Suppressor macrophage treated with lipopolysaccharide for 1 hour (primary cell): ENCODE measurements at places on chromosomes 1 and 21.

DNA sequence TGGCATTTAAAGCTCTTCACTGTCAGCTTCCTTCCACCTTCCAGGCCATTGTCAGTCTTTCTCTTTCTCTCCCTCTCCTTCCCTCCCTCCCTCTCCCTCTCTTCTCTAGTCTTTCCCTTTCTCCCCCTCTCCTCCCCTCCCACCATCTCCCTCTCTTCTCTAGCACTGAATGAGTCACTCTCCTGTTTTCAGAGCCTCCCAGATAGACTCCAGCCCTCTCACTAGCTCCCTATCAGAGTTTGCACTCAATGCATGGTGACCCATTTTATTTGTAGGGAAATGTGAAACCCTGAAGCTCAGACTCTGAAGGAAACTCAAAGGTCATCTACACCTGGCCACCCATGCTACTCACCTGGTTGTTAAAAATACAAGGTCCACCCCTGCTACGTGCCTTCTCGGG is 4.4 kb upstream of the MATN1 start:
- DNase-seq = no peak

DNA sequence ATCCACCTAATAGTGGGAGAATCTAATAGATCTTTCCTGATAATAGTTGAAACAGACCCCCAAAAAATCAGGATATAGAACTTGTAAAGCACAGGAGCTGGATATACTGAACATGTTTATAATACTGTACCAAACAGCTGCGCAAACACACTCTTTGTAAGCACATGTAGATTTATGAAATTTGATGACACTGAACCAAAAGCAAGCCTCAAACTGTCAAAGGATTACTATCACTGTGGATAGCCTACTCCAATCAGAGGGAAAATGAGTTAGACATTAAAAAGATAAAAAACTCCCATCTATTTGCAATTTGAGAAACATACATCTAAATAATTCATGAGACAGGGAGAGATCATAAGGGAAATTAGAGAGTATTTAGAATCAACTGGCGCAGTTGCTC is 26.1 kb downstream of the RCAN3 start:
- no peak for DNase-seq

DNA sequence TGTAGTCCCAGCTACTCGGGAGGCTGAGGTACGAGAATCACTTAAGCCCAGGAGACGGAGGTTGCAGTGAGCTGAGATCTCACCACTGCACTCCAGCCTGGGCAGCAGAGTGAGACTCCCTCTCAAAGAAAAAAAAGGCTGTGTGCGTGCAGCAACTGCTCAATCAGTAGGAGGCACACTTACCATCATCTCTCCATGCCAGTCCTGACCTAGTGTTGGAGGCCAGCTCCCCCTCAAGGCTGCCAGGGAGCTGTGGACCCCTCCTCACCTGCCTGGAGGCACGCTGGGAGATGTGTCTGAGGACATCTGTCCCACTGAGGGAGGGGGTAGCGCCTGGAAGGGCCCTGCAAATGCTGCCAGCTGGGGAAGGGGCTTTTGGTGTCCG is 11.9 kb downstream of the RPS6KA1 start:
- DNase-seq = no peak

- no peak for DNase-seq
Observed at GRCh38 chr1:170071378-170071777, 3.1 kb downstream of the KIFAP3 start.

DNA sequence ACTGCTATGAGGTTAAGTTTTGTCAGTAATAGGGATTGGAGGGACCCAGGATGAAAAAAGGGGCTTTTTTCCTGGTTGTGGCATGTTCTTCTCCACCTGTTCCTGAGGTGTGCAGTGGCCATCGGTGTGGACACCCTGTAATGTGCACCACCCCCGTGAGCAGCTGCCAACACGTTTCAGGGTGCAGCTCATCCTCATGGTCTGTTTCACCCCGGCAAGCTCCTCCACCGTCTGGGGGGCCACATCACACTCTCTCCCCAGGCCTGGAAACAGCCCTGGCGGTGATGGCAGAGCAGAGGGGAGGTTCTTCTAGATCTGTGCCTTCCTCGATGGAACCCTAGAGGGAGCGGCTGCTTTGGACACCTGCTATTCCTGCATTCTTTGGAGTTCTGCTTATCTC is 435.4 kb downstream of the MATN1 start:
- DNase-seq = no peak

GRCh38 chr1:28591708-28592320 is at the start of gene RAB42:
Gene RAB42, plus strand, starts transcription at chr1:28592265. Its CDS starts 247 bp downstream, at chr1:28592512.
- DNase-seq = peak; percentile 69

- DNase-seq = no peak
Observed at GRCh38 chr1:63980740-63981407, 207.1 kb downstream of the ROR1 start.
